Kidney glomerular epithelial cell (primary cell): ENCODE measurements at places on chromosomes 7 and 10.
A peak's percentile ranks its signal among the peaks of the same experiment; 100 is the strongest.

DNA sequence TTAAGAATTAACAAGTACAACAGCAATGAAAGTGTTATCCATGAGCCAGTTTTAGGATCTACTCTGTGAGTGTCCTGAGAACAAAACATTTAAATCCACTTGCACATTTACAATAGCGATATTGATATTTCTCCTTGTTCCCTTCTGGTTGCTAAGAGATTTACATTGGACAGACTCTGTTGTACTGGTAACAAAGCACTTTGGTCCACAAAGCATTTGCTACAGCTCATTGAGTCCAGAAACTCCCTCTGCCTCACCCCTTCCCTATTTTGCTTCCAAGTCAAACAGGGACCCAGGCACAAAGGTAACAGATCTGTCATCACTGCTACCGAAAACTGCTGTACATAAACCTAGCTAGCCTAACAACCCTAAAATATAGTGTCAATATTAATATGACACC lies 2.1 kb downstream of the ANK3 start:
- peak; percentile 4 for DNase-seq

DNA sequence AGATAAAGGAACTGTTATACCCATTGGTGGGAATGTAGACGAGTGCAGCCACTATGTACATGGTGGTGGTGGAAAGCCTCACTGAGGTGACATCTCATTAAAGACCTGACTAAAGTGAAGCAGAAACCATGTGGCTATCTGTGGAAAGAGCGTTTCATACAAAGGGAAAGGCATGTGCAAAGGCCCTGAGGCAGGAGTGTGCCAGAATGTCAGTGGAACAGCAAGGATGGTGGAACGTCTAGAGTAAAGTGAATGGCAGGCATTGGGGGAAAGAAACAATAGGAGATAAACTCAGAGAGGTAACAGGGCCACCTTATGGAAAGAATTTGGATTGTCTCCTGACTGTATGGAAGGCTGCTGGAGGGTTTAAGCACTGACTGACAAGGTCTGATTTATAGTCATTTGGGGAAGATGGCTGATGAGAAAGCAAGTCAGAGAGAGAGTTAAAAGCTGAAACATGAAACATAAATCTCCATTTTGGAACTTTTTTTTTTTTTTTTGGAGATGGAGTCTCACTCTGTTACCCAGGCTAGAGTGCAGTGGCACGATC lies 245.7 kb downstream of the STK31 start:
- no peak for DNase-seq

- no peak for DNase-seq
These were observed 46.0 kb downstream of the INSIG1 start for GRCh38 chr7:155343661-155344121.

GRCh38 chr10:122244001-122244975 lies 26.8 kb upstream of the BTBD16 start:
- DNase-seq, result no peak

- no peak for DNase-seq
These were observed 49.4 kb upstream of the ARL4A start for GRCh38 chr7:12637819-12638592.

DNA sequence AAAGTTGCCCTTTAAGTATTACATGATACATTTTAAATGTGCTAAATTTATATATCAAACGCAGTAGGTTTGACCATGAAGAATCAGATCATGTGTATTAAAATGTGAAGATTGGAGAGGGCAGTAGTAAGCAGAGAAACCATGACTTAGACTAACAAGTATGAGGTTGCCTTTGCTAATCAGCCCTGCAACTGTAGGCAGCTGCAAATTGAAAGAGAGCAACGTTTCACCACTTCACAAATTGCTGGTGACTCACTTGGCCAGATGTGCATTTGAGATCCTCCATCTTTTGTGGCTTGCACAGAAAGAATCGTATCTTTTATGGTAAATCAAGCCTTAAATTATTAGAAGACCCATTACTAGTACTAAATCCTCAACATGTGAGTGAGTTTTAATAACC lies 10.1 kb upstream of the SEMA3A start:
- DNase-seq, result no peak

GRCh38 chr7:1440620-1441019 lies 18.6 kb downstream of the MICALL2 start:
- no peak for DNase-seq

DNA sequence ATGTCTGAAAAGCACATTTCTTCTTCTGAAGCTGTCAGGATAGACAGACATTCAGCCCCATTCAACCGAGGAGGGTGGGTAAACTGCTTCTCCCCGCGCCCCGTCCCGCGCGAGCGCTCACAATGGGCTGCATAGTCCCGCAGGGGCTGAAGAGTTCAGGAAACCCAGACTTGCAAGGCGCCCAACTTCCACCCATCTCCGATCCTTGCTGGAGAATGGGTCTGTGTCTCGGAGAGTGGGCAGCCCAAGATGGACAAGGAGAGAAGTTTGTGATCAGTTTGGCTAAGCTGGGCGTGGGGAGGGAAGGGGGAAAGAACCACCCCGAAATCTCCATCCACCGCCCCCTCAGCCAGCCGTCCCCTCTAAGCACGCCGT lies 686 bp downstream of the AASS start:
- DNase-seq, result no peak

DNA sequence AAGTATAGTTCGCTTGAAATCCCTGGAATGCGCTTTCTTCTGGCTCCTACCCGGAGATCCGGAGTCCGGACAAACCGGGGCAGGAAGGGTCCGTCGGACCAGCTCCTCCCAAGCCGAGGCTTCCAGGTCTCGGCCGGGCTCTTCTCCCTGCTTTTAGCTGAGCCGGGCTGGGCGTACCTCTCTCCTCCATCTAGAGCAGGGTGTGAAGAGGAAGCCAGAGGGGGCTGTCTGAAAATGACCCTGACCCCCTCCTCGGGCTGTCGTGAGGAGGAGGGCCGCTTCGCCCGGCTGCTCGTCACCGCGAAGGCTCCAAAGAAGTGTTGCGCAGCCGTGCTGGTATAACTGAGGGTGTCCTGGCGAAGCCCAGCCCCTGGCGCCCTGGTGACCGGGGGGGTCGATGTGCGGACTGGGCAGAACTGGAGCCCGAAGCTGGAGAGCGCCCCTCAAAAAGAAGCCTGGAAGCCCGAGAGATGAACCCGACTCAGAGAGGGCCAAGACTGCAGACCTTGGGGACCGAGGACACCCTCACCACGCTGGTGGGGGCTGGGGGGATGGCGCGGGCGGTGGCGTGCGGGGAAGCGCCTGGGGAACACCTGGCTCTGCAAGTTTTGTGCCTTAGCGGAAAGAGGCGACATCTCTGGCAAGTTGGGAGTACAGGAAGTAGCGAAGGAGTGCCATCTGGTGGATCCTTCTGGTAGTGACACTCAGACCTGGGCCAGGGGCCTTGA lies 5.7 kb downstream of the KAZALD1 start:
- peak; percentile 61 for DNase-seq

DNA sequence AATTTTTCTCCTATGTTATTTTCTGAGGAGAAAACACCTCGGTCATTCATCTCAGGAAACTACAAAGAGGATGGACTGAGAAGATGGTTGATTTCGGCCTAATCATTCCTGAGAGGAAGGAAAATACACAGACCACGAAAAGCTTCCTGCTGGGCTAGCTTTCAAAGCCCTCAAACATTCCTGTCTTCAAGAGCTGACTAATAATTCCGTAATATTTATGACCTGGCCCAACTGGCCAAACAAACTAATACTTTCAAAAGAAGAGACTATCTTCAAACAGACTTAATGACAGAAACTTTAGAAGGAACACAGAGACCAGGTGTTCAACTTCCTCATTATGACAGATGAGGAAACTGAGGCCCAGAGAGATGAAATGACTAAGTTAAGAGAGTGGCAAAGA lies 215.1 kb upstream of the FRMD4A start:
- no peak for DNase-seq

DNA sequence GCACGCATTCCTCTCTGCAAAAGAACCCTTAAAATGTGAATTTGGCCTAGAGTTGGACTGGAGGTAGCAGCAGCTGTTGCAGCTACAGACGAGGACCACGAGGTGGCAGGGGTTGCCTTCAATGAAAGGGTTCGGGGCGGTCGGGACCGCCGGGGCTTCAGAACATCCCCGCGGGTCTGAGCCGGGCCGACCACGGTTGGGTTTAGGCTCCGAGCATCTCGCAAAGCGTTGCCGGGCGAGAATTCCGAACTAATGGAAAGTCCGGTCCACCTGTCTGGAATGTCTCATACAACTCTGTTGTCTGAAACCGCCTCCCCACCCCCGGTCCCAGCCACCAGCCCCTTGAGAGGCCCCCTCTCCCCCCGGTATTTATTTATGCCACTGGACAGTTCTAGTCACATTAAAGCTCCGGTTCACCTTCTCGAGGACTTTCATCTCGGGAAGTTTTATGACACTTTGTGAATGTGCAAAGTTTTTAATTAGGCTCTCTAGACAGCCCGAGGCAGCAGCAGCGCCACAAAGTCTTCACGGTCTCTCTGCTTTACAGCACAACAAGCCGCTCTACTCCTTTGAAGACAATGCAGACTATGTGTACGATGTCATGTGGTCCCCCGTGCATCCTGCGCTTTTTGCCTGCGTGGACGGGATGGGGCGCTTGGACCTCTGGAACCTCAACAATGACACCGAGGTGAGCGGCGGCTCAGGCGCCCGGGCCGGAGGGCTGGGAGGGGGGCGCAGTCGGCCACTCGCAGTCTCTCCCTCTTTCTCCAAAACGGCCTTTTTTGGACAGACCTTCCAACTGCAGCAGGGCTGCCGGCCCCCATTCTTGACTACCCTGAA lies 246.2 kb downstream of the SLC25A13 start:
- DNase-seq, result peak; percentile 37

GRCh38 chr7:132218876-132219275 lies 357.4 kb downstream of the PLXNA4 start:
- DNase-seq, result no peak

GRCh38 chr10:43863859-43864591 lies 215.3 kb upstream of the ZNF32 start:
- peak; percentile 33 for DNase-seq
